Stimulated activated naive CD8-positive, alpha-beta T cell treated with anti-CD3 and anti-CD28 coated beads, Interleukin-15, amount 100 ng/mL, for 72 hours (primary cell): ENCODE measurements at places on chromosomes 1 and 21.

DNA sequence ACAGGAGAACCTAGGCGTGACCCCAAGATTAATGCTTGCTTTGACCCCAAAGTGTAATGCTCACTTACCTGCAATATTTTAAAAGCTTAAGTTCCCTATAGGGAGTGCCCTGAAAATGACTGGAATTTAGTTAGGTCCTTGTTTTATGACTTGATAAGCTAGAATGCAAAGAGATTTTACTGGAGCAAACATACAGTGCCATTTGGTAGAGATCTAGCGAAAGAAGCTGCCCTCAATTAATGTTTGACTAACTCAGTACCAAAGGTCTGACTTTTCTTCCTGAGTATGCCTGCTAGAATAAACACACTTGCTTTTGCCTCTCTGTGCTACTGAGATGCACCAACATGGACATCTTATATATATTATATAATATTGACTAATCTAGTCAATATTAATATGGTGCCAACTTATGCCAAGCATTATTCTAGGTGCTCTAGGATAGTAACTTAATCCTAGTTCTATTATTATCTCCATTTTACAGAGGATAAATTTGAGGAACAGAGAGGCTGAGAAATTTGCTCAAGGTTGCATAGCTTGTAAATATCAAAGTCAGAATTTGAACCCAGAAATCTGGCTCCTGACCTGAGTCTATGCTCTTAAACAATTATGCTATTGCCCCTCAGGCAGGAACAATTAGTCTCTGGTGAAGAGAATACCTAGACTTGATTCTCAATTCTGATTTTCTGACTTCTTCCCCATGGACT, 18.2 kb downstream of the S100A10 start:
- DNase-seq: no peak

DNA sequence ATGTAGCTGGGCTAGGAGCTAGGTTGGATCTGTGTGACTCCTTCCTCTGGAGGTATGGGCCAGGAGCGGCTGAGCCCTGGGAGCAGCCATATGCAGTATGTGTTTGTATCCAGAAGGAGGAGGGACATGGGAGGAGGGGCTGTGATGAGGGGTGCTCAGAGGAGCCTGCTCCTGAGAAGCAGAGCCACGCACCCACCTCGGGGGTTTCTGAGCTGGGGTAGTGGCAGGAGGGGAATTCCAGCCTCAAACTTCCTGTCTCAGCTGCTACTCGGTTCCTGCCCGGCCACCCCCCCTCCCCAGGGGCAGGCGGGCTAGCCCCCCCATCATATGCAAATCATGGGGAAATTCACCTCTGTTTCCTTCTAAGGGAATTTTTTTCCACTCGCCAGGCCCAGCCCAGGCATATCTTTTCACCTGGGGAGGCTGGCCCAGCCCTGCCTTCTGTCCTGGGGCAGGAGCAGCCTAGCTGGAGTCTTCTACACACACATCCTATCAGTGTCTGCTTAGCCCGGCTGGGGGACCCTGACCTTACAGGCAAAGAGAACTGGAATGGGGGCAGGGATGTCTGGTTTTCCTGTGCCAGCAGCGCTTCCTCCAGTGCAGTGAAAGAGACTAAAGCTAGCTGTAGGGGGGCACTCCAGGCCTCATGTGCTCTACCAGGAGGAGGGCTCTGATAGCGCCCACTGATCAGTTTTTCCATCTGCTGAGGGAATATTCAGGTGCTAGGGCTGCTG, 3.0 kb downstream of the ZC3H12A start:
- peak; percentile 89 for DNase-seq

DNA sequence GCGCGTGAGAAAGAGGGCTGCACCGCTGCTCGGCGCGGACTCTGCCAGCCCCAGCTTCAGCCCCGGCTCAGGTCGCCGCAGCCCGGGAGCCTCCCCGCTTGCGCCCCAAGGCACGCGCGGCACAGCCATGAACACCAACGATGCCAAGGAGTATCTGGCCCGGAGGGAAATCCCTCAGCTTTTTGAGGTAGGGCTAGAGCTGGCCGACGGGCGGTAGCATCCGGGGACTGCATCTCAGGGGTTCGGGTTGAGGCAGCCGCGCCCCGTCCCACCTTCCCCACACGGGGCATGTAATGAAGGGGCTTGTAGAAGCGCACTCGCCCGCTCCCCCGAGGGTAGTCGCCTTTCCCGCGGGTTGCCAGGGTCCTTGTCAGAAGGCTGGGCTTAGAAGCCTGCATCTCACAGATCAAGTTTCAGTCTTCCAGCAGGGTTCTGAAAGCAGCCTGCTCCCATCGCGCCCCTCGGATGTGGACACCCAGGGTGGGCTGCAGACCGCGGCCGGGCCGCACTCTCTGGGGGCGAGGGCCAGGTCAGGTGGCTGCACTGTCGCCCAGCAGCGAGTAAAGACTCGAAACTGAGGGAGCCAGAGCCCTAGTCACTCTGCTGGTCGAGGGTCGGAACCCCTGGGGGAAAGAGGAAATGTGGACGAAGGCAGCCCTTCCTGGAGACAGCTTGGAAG, 507 bp downstream of the AK5 start:
- peak; percentile 57 for DNase-seq

- DNase-seq: no peak
These were observed 35.9 kb upstream of the CAMK1G start for GRCh38 chr1:209547626-209548025.

- no peak for DNase-seq
These were observed 51.9 kb downstream of the LRRN2 start for GRCh38 chr1:204633665-204634064.

GRCh38 chr1:199522936-199523335, 504.6 kb upstream of the NR5A2 start:
- DNase-seq: no peak

- no peak for DNase-seq
These were observed 74.7 kb downstream of the RIPK4 start for GRCh38 chr21:41692185-41692565.

DNA sequence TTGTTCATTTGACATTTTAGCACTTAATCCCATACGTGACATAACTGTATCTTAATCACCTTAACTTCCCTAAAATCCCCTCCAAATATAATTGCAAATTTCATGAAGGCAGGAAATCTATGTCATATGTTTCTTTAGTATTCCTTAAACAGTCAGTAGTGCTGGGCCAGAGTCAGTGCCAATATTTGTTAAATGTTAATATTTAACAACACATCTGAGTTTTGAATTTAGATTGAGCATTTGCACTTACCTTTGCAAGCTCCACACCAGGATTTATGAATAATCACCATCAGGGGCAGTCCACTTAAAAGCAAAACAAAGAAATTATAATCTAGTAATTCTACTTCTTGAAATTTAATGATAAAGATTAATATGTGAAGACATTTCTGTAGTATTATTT, 5.3 kb downstream of the KTI12 start:
- no peak for DNase-seq

GRCh38 chr1:30727824-30728223, 4.4 kb upstream of the MATN1 start:
- no peak for DNase-seq

- DNase-seq: no peak
These were observed 316.9 kb downstream of the VAV3 start for GRCh38 chr1:107648071-107648470.

DNA sequence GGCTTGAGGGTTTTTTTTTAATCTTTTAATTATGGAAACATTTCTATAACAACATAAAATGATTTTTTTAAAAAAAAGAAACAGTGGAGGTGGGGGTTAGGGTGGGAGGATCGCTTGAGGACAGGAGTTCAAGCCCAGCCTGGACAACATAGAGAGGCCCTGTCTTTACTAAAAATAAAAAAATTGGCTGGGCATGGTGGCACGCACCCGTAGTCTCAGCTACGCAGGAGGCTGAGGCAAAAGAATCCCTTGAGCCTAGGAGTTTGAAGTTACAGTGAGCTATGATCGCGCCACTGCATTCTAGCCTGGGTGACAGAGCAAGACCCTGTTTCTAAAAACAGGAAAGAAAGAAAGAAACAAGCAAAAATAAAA, 32.2 kb upstream of the RNF11 start:
- no peak for DNase-seq

DNA sequence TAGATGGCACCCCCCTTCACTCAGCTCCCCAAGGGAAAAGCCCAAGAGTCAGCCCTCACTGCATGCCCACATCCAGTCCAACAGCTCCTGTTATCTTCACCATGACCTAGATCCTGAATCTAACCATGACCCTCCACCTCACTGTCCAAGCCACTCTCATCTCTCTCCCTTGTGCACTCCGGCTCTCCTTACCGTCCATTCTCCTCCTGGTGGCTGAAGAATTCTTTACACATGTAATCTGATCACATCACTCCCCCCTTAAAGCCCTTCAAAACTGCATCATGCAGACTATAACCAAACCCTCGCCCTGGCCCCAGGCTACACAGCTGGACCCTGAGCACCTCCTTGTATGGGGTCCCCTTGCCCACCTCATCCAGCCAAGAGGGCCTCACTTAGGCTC, 14.0 kb upstream of the PAQR7 start:
- no peak for DNase-seq

- no peak for DNase-seq
These were observed 13.9 kb upstream of the EDN2 start for GRCh38 chr1:41498391-41498790.

DNA sequence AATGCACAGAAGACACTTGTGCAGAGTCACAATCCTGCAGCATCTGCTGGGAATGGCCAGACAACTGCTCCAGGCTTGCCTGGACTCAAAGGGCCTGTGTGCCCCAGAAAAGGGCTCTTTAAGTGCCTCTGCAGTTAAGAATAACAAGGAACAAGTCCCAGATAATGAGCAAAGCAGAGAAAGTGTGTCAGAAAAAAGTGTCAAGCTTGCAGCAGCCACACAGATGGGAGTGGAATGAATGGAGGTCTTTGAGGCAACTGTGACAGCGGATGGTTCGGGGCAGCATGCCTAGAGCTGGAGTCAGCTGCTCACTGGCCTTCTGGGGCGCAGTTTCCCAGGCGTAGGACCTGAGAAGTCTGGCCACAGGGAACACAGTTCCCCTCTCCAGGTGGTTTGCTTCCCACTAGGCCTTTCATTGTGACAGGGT, 5.1 kb downstream of the PARP1 start:
- no peak for DNase-seq

DNA sequence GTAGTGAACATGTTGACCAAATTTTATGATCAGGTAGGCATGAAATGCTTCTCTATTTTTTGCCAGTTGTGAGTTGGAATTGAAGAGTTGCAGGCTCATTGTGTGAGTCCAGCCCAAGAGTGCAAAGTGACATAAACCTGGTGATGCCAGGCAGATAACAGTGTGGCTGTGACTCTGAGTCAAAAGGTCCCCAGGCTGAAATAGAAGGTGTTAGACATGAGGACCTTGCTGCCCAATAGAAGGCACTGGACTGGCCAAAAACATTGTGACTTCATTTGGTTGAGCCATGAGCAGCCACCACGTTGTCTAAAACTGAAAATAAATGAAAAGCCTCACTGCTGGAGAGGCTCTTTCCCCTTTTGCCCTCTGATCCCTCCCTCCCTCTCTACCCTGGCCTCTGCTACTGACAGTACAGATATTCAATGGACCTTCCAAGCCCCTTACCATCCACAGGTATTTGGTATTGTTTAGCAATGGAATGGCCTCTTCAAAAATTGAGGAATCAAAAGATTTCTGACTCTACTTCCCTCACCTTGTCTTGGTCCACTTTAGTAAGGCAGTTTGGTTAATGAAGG, 67.8 kb upstream of the ABCD3 start:
- DNase-seq: no peak
